Coronary artery (tissue), 2 donors: ENCODE measurements at places on chromosomes 2 and 18.

- no peak for DNase-seq
Measured at GRCh38 chr2:143193121-143193520, 63.9 kb downstream of the ARHGAP15 start.

DNA sequence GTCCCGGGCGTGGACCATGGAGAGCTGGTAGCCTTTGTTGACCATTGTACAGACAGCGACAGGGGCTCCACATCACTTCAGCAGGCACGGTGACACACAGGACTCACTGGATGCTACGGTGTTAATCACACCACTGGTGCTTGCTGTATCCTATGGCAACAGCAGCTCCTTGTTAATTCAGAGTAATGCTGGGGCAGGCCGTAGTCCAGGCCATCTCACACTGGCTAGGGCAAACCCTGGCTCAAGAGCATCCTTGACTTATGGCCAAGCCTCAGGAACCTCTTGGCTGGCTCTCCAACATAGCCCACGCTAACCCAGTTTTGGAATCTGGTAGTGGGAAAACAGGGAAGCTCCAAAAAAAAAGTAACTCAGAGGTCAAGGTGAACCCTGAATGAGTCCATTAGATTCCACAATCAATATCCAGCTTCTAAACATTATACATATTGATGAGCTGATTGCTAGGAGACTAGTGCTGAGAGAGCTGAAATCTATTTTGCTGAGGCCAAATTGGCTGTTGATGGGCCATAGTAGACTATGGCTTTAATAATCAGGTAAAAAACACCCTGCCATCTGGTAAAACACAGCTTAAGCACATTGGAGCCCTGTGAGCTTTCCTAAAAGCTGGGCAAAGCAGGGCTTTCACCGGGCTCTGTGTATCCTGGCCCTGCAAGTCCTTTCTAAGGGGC lies 253.6 kb downstream of the PRKCE start:
- no peak for DNase-seq

DNA sequence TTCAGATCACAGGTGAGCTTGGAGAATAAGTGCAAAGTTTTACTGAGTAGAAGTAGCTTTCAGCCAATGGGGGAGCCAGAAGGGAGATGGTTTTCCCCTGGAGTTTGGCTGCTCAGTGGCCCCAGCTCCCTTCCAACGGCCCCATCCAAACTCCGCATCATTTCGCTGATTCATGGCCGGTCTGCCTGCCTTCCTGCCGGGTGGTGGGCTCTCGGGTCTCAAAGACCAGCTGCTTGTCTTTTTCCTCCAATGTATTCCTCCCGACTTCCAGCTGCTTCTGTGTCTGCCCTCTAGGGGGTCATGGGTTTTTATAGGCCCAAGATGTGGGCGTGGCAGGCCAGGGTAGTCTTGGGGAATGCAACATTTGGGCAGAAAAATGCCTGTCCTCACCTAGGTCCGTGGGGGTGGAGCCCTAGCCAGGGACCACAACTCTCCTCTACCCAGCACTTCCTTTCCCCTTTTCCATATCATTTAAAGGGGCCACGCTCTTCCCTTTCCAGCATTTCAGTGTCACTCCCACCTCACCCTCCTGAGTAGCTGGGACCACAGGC lies 73.5 kb downstream of the MEX3C start:
- no peak for DNase-seq

DNA sequence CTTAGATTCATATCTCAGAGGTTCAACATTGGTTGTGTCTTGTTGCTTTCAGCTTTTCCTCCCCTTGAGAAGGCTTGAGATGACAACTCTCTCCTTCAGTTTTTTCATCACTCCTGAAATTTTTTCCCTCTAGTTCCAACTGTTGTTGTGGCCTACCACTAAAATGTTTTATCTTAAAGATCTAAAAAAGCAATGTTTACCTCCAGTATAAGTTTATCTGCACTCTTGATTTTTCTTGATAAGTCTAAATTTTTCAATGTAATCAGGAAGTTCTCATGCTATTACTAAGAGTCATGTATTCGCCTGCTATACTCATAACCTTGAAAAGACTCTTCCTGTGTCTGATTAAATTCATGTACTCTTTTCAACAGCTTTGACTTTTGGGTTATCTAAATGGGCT lies 366.3 kb upstream of the TFPI start:
- DNase-seq, result no peak

DNA sequence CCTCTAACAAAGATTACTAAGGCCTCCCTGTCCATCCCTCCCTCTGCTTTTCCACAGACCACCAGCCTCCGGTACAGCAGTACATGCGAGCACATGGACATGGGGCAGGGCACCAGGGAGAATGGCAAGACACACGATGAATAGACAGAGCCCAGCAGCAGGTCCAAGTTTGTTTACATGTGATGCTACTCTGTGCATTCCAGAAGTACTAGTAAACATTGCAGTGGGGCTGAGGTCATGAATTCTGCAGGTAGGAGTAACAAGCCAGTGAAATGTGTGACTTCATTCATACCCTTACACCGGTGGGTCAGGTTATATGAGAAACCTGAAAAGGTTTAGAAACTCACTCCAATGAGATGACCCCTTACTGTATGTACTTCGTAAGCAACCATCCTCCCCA lies 205.7 kb downstream of the BCL11A start:
- no peak for DNase-seq

DNA sequence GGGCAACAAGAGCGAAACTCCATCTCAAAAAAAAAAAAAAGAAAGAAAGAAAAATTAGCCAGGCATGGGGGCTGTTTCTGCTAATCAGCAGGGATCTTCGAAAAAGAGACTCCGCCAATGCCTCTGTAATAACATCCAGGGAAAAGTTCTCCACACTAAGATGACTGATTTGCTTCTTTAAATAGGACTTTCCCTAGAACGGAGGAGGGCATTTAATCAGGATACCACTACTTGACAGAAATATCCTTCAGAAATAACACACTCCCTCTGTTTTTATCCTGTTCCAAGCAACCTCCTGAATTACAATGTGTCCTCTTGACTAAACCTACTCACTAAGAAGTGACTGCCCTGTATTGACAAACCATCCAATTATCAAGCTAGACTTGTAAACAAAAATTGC lies 21.7 kb downstream of the REV1 start:
- no peak for DNase-seq

GRCh38 chr2:151302404-151302803 lies 12.9 kb upstream of the NMI start:
- no peak for DNase-seq

GRCh38 chr2:171547720-171548119 lies 25.4 kb downstream of the CYBRD1 start:
- no peak for DNase-seq

DNA sequence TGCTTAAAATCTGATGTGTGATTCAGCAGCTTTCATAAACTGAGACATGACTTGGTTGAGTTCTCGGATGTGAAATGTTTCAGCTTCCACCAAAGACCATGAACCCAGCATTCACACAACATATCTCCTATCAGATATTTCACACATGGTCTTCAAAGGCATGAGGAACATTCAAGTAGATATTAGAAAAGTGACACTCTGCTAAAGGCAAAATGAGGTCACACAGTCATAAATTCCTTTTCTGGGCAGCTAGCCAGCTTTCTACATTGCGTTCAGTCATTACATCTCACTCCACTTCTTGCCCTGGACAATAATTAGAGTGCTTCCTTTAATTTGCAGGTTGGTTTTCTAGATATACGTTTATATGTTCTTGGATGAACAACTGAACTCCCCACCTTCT lies 96.7 kb downstream of the GAREM1 start:
- no peak for DNase-seq

DNA sequence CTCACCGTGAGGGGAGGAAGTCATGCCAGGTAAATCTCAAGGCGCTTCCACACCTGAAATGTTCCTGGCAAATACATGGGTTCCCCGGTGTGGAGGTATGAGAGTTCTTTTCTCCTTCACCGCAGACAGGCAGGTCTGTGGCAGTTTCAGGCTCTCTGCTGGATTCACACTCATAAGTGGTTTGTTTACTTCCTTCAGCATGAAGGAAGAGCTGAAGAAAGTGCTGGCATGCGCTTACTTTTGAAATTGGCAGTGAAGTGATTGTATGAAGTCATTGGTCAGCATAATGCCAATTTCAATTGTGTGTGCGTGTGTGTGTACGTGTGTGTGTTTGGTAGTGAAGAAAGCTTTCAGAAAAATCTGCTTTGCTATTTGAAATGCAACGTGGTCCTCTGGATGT lies 43.4 kb downstream of the RNF144A start:
- DNase-seq, result no peak

GRCh38 chr2:231664727-231665126 lies 43.6 kb upstream of the PTMA start:
- DNase-seq, result no peak

DNA sequence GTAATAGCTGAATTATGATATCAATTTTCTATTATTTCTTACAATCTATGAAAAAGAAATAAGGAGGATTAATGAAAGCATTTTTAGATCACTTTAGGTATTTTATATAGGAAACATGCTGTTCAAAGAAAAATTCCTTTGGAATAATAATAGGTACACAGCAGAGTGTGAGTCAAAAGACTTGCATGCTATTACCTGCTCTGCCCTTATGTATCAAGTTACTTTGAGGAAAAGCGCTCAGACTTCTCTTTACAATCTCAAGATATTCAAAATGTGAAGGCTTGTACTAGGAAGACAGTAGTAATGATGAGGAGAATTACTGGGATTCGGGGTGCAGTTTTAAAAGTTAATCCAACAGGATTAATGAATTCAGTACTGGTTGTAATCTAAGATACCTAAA lies 29.1 kb upstream of the RNU4ATAC start:
- DNase-seq, result no peak

GRCh38 chr2:21254170-21254965 lies 130.6 kb downstream of the TDRD15 start:
- no peak for DNase-seq

DNA sequence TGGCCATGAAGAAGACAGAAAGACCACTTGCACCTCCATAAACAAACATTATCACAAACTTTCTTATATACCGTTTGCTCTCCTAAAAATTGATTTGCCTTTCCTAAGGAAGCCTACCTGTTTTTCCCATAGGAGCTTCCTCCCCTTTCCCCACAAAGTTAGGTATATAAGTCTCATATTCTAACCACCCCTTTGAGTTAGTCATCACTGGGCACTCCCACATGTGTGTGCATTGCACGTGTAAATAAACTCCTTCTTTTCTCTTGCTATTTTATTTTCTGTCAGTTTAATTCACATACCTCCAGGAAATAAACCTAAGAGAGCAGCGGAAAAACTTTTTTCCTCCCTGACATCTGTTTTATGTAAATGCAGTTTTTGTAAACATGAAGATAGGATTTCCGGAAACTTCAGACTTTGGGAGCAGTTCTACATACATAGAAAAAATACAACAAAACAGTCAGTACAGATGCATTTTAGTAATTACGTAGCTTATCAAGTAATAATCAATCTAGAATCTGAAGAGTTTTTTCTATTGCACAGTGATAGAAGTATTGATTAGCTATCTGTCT lies 46.6 kb downstream of the PLCL1 start:
- no peak for DNase-seq
